Hematopoietic multipotent progenitor cell (in vitro differentiated cells): ENCODE measurements at places on chromosomes 7 and 10.

- no peak for DNase-seq
These were observed 75.4 kb downstream of the HDAC9 start for GRCh38 chr7:18570890-18571478.

DNA sequence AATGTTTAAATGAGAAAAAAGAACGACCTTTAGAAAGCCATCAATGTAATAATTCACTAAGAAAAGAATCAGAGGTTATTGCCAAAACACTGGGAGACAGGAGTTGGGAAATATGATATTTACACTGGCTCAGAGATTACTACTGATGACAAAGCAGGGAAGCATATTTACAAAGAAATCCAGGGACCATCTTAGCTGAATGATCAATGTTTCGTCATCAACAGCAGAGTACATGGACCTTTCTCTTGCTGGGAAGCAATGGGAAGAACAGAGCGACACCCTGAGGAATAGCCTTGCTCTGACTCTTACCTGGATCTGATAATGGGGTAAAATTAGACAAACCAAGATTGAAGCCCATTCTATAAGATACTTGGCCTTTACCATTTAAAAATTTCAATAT lies 1293.5 kb downstream of the XPNPEP1 start:
- no peak for DNase-seq

DNA sequence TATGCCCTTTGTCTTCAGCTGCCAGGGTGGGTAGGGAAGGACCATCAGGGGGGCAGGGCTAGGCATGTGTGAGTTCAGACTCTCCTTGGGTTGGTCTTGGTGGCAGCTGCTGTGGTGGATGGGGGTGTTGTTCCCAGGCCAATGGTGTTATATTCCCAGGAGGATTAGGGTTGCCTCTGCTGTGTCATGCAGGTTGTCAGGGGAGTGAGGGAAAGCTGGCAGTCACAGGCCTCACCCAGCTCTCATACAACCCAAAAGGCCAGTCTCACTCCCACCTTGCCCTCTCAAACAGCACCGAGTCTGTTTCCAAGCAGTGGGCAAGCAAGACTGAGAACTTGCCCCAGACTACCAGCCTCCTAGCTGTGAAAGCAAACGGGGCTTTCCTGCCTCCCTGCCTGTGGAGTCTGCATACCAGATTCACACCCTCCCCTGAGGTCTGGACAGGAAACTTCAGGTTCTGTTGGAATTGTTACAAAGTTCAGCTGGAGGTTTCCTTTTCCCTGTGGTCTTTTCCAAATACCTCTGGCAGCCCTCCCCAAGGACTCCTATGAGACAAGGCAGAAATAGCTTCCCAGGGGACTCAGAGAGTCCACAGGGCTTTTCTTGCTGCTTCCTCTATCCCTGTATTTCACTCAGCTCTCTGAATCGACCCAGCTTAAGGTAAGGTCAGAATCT lies 1.4 kb downstream of the HYAL4 start:
- no peak for DNase-seq

- no peak for DNase-seq
These were observed 79.9 kb downstream of the ELFN1 start for GRCh38 chr7:1749864-1750466.

DNA sequence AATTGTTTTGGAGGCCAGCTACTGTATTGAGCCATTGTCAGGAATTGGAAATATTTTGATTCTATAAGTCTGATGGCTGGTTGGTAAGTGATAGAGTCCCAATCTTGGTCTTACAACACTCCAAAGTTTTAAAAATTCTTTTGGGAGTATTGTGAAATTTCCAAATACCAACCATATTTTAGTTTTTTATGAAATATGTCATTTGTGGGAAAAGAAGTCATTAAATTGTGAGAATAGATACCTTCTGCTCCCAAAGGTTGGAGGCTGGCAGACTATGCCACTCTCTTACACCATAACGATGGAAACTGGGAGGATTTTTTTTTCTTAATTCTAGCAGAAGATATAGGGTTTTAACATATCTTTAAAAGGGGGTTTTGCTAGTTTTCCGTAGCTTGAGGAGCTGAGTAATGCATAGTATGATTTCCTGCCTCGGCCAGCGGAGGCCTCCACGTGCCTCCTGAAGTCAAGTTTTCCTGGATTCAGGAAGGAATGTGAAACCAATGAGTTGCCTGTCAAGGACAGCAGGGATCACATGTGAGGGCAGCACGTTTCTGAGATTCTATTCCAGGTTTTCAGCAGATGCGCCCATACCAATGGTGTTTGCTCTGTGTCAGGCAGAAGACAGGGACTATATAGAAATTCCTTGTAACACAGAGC lies 92.2 kb upstream of the LAMB4 start:
- no peak for DNase-seq

DNA sequence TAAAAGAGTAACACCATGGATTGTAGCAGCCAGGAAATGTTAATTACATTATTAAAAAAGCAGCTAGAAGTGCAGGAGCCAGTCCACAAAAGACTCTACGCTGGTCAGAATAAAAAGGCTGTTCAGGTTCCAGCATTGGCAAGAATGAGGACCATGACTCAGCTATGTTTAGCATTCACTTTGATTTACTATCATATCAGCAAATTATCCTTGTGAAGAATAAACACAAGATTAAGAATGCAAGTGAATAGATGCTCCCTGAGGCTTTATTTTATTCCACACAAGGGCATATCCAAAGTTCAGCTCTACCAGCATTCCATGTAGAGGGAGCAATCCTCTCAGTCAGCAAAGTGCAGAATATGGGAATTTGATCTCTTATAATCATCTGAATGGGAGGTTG lies 13.6 kb downstream of the DGKB start:
- DNase-seq = no peak

- DNase-seq = no peak
These were observed 97.7 kb upstream of the CDCA7L start for GRCh38 chr7:22043367-22043766.

GRCh38 chr7:90256778-90257177 lies 11.8 kb downstream of the CFAP69 start:
- no peak for DNase-seq

DNA sequence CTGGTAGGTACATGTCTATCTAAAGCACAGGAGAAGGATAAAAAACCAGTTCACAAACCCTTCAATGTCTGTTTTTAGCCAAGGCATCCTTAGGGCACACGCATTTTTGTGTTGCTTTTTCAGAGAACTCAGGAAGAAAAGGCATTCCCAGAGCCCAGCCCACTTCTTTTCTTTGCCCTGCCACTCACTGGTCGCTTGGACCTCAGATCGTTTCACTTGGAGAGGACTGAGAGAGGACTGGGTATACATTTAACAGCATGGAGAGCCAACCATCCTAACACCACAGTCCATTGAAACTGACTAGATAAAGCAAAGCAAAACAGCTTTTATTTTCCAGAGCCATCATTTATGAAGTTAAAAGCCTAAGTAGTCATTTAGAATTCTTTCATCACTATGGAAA lies 194.2 kb downstream of the CAMK1D start:
- DNase-seq = no peak

- DNase-seq = no peak
These were observed 11.5 kb downstream of the LIPJ start for GRCh38 chr10:88598055-88598454.
